ENCODE measurements at places on chromosomes 4 and X.

- no peak for DNase-seq
- H3K4me3 ChIP-seq, result no peak overlapping the region
- H3K27ac ChIP-seq, result no peak overlapping the region
- no peaks in the 10 kb centered on the region for H3K4me1 ChIP-seq
- peaks cover 4% of the 10 kb centered on the region for H3K27me3 ChIP-seq
Observed at GRCh38 chr4:53499791-53500190, 91.5 kb downstream of the LNX1 start.

DNA sequence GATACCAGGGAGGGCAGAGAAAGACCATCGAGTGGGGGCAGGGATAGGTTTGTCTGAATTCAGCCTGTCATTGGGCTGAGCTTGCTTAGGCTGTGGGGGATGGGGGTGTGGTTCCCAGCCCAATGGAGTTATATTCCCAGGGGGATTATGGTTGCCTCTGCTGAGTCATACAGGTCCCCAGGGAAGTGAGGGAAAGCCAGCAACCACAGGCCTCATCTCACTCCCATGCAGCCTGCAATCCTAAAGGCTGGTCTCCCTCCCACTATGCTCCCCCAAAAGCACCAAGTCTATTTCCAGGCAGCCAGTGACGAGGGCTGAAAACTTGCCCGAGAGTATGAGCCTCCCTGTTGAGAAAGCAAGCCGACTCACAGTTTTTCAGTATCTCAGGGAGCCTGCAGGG lies 39.3 kb downstream of the AFM start:
- H3K27me3 ChIP-seq, result peaks cover 12% of the 10 kb centered on the region
- H3K27ac ChIP-seq, result no peak overlapping the region
- H3K4me3 ChIP-seq, result no peak overlapping the region
- DNase-seq, result no peak
- H3K36me3 ChIP-seq, result no peaks in the 10 kb centered on the region

DNA sequence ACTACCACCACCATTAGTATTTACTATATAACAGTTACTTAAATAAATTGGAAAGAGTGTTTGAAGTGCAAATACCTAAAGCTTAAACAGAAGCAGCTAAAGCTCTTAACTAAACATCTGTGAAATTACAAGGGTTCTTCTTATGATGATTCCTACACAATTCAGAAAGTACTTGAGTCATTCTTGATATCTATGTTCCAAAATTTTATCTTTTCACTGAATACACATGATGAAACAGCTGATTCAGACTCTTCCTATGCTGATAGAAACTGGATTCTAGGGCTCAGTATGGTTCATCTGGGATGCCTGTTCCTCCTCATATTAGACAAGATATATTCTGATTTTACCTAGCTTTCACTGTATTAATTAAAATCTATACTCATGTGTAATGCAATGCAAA lies 13.6 kb downstream of the EREG start:
- no peak overlapping the region for H3K27ac ChIP-seq
- no peak for DNase-seq
- peaks cover 4% of the 10 kb centered on the region for H3K4me1 ChIP-seq
- no peak overlapping the region for H3K4me3 ChIP-seq
- H3K36me3 ChIP-seq, result no peaks in the 10 kb centered on the region
- H3K27me3 ChIP-seq, result peaks cover 11% of the 10 kb centered on the region

DNA sequence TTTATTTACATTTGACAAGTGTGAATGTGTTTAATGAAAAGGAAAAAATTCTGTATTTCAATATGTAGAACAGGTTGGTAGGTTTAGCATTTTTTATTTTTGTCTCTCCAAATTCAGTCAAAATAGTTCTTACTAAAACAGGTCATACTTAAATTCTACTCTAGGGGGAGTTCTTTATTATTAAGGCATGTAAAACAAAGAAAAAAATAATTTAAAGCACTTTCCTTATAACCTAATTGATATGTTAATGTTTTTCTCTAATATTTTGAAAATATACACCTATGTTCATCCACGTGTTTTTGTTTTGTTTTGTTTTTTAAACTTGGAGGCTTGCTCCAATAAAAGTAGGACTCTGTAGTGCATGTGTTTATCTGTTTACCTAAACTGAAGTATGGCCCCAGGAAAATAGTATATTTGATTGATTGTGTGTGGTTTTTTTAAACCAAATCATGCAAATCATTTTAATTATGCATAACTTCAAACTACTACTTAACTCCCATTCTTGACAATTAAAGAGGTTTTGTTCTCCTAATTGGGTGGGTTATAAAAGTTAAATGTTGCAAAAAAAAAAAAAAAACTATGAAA lies 562.7 kb downstream of the RPA4 start:
- H3K4me3 ChIP-seq, result no peak overlapping the region
- H3K27me3 ChIP-seq, result no peaks in the 10 kb centered on the region
- no peak for DNase-seq

DNA sequence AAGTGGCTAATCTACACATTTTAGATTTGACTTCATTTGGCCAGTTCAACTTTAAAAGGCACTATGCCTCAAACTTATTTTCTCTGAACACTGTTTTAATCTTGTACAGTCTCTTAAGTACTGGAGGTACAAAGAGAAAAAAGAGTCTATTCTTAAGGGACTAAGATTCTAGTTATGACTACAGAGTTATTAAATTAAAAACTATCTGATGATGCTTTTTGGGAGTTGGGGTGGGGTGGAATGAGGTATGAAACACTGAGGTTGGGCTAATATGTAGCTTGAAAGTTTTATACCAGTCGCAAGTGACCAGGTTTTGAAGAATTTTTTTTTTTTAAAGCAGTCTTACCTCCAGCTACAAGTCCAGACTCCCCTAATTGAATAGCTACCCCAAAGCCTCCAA lies 17.7 kb upstream of the GPR34 start:
- no peaks in the 10 kb centered on the region for H3K27me3 ChIP-seq
- H3K4me1 ChIP-seq, result peaks cover 40% of the 10 kb centered on the region
- no peak overlapping the region for H3K4me3 ChIP-seq

DNA sequence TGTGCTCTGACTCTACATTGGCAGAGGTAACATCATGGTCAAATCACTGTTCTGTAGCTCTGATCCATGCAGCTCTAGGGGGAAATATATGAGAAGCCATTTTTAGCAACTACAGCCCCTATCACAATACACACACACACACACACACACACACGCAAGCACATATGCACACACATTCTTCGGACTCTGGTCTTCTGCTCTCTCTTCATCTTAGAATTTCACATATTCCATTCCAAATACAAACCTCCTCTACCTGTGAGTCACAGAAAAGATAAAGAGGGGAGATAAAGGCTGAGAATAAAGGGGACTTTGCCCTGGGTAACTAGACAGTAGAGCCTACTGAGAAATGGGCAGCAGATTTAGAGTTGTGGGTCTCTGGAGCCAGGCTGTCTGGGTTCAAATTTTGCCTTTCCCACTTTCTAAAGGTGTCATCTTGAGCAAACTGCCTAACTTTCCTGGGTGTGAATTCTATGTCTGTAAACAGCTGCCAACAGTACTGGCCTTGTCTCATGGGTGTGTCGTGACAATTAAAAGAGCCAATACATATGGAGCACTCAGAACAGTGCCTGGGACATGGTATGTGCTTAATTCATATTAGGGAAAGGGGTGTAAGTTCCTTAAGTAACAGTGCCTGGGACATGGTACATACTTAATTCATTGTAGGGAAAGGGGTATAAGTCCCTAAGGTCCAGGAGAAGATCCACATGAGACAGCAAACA lies 11.6 kb upstream of the RASL11B start:
- no peak overlapping the region for H3K27ac ChIP-seq
- no peaks in the 10 kb centered on the region for H3K4me1 ChIP-seq
- H3K27me3 ChIP-seq, result peaks cover 3% of the 10 kb centered on the region
- H3K4me3 ChIP-seq, result no peak overlapping the region

Data from activated naive CD8-positive, alpha-beta T cell treated with anti-CD3 and anti-CD28 coated beads, Interleukin-2, amount 10 ng/mL, durations not matched to agents 7 days and 5 days (primary cell).